NCI-H146 (cell line): ENCODE measurements at places on chromosomes 4 and X.

GRCh38 chr4:125758438-125758837 lies 443.7 kb downstream of the FAT4 start:
- DNase-seq, result no peak

DNA sequence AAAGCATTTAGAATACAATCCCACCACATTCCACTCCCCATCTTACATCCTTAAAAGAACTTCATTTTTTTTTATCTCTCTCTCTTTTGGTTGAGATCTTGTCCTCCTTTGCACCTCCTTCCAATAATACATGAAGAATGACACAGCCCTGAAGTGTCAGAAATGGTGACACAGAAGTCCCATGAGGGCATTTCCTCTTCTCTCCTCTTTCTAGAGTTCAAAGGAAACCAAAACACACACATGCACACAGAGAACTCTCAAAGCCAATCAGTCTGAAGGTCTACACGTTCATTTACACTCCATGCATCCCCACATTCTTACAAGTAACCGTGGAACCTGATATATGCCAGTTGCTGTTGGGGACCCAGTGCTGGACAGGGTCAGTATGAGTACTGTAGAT lies 450.7 kb downstream of the HNRNPD start:
- DNase-seq, result no peak

DNA sequence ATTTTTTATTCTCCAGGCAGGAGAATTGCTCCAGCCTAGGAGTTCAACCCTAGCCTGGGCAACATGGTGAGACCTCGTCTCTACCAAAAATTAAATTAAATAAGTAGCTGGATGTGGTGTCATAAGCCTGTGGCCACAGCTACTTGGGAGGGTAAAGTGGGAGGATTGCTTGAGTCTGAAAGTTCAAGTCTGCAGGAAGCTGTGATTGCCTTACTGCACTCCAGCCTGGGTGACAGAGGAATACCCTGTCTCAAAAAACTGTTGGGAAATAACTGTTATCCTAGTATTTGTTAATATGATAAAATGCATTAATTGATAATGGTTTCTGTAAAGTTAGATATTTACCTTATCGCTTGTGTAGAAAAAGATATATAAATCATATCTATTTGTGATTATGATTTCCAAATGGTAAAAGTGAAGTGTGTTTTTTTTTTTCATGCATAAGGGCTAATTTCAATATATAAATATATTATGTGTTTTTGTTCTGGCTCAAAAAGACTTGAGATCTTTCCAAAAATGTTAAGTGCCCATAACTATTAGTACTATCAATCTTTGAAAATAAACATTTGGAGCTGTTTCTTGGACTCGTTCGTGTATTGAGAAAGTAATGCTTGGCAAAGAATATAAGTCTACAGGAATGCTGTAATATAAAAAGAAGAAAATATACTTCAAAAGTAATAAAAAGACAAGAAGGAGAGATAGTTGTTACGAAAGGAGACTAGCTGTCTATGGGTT lies 396.6 kb downstream of the ADGRL3 start:
- no peak for DNase-seq

DNA sequence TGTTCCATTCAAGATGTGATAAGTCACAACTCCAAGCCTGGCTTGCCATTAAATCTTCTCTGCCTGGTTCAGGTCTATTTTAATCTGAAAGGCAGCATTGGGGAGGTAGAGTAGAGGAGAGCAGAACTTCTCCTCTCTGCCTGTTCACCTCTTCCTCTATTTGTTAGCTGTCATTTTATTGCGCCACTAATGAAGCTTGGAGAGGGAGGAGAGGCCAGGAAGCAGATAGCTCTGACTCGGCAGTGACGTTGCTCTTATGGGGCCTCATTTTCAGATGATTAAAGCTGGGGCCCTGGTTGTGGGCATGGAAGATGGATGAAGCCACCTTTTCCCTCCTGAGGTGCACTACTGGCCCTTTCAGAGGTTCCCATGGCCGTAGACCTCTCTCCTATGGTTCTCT lies 207.3 kb downstream of the MID1IP1 start:
- DNase-seq, result no peak

GRCh38 chr4:99762728-99763127 lies 53.9 kb upstream of the DAPP1 start:
- no peak for DNase-seq
